Right ventricle myocardium superior (tissue), 1 donor: ENCODE measurements at places on chromosomes 5 and 9.

GRCh38 chr5:14528115-14528514, 53.5 kb upstream of the OTULINL start:
- no peak for DNase-seq

GRCh38 chr9:91086657-91087461, 274.9 kb downstream of the AUH start:
- DNase-seq, result no peak

GRCh38 chr5:54996466-54996865, 11.1 kb upstream of the ESM1 start:
- no peak for DNase-seq

GRCh38 chr5:125898851-125899405, 524.3 kb upstream of the GRAMD2B start:
- DNase-seq, result no peak

DNA sequence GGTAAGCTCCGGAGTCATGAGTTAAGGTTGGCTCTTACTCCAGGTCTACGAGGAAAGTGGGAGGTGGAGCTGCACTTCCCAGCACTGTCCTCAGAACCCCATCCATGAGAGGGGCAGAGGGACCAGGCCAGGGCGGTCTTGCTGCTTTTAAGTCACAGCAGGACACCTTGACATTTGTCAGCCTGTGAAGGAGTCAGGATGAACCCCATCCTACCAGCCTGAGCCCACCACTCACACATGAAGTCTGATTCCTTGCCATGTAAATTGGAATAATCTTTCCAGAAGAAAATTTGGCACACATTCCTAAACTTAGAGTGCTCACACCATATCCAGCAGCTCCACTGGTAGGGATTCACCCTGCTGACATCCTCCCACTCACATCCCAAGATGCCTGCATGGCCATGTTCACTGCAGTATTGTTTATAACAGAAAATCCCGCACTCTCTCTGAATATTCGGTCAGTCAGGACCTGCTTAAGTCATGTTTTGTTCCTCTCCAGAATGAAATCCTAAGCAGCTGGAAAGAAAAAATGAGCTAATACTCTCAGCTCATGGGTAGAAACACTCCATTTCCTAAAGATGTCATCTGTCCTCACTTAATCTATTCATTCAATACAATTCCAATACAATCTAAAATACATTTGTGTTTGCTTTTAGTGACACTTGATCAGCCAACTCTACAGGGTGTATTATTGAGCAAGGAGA, 79.3 kb upstream of the COL5A1 start:
- peak; percentile 27 for DNase-seq

DNA sequence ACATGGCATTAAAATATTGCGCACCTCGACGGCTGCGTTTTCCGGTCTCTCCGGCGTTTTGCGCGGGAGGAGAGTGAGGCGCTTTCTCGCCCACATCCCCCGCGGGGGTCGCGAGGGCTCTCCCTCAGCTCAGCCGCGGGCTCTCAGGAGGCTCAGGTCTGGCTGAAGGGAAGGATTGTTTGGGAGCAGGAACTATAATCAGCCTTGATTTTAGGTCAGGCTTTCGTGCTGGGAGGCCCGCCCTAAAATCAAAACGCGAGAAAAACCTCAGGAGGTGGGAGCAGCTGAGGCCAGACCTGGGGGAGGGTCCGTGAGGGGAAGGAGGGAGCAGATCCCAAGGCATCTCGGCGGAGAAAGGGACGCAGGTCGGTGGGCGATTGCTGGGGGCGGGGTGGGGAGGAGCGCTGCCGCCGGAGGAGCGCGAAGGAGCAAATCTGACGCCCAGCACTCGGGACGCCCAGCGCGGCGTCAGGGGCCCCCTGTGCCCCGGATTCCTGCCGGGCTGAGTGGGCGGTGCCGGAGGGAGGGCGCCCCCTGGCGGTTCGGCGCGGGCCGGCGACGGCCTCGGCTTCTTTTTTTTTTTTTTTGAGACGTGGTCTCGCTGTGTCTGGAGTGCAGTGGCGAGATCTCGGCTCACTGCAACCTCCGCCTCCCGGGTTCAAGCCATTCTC, 18.7 kb upstream of the RNF130 start:
- DNase-seq, result peak; percentile 86

- DNase-seq, result no peak
These were observed 505.5 kb upstream of the WWC1 start for GRCh38 chr5:167785901-167786300.

DNA sequence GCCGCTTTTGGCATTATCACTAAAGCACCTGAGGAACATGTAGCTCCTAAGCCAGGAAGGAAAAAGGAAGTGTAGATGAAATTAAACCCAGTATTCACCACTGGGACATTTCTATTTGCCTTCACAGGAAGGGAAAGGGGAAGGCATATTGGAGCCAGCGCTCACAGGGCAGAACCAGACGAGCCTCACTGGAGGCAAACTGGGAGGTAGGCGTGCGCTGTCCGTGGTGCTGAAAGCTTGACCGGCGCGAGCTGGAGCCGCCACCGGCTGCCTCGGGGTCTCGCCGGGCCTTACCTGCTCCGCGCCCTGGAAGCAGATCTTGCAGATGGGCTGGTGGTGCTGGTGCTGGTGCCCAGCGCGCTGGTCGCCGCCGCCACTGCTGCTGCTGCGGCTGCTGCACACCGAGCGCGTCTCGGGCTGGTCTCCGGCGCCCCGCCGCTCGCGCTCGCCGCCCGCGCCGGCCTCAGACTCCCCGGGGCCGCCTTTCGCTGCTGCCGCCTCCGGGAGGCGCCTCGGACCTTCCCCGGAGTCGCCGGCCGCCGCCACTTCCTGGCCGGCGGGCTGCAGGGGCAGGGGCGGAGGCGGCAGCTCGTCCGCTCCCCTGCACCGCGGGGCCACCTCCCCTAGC, 732 bp downstream of the MARCHF11 start:
- DNase-seq, result peak; percentile 85

GRCh38 chr5:148864113-148864841, 37.9 kb downstream of the ADRB2 start:
- DNase-seq, result peak; percentile 46

DNA sequence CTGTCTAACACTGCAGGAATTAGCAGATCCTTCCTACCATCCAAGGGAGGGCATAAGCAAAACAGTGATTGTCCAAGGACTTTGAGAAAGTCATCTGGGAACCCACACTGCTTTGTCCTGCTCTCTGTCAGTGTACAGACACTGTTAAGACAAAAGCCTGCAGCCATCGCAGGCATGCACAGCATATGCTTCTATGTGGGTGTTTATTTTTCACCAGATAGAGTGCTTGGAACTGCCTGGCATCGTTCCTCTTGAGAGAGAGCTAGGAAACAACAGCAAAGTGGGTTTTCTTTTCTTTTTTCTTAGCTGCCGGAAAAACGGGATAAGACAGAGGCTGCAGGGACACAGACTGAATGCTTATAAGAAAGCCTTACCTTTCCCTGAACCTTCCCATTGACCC, 212.3 kb downstream of the ICE1 start:
- DNase-seq, result no peak

GRCh38 chr9:15420796-15421195, 1.9 kb upstream of the SNAPC3 start:
- DNase-seq, result no peak

GRCh38 chr5:135461481-135462151, 9.5 kb upstream of the TIFAB start:
- DNase-seq, result no peak

GRCh38 chr9:107147134-107147533, 135.9 kb upstream of the RAD23B start:
- DNase-seq, result no peak

DNA sequence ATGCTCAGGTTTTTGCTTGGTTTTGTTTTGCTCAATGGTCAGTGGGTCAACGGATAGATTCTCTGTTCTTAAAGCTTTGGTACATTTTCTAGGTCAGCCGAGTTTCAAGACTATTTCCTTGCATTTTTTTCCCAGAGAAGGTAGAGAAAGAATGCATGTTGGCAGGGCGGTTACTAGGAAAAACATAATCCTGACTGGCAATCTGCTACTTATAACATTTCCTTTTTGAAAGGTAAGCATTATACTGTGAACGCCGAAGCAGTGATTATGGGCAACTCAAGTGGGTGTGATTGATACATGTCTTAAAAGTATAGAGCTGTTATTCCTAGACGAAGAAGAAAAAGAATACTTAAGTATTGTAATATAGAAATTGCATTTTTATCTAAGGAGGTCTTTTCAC, 273.2 kb downstream of the MAST4 start:
- no peak for DNase-seq

- peak; percentile 30 for DNase-seq
These were observed 53.1 kb downstream of the MRPL36 start for GRCh38 chr5:1746371-1747078.

- no peak for DNase-seq
These were observed 294.0 kb downstream of the MED10 start for GRCh38 chr5:6084376-6084775.

DNA sequence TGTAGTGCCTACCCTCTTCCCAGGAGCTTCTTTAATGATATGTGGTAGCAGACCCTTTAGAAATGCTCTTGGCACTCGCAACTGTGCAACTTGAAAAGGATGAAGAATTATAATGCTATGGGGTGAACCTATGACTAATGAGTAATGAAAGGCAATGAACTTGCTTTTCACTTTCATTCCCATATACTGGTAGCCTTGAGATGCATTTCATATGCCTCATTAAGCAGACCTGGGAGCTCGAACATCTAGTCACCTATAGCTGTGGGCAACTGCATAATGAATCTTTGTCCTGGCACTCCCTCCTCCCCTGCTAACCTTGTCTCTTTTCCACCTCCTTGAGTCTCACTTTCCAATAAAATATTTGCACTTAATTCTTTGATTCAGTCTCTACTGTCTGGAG, 605.9 kb upstream of the DAB2 start:
- DNase-seq, result no peak

GRCh38 chr5:150065886-150066285, 20.5 kb downstream of the CSF1R start:
- DNase-seq, result peak; percentile 56

DNA sequence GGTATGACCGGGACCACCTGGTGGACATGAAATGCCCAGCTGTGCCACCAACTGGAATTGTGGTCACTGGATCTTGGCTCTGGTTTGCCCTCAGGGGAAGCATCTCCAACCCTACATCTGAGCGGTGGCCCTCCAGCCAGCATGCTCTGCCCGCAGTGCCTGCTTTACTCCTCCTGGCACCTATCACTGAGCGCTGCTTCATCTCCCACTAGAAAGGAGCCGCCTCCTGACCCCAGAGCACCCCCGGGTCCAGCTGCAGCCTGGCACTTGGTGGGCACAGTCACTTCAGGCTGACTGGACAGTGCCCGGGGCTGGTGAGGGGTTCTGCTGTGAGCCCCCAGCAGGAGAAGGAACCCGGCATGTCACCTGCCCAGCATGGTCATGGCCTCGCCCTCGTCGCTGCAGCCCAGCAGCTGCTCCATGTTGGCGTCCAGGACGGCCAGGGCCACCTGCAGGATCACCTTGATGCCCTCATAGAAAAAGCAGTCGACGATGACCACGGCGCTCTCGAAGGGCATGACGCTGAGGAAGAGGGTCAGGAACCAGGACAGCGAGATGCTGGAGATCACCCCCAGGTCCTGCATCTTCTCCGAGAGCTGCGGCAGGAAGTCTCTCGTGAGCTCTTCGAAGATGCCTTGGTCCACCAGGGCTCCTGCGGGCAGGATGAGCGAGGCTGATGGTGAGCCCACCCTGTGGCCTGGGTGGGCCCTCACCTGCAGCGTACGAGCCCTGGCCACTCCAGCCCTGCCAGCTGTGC, 16.1 kb upstream of the MRNIP start:
- DNase-seq, result no peak

GRCh38 chr9:73845954-73846690, 651.0 kb upstream of the RORB start:
- no peak for DNase-seq

- no peak for DNase-seq
These were observed 32.0 kb downstream of the HAVCR1 start for GRCh38 chr5:157026789-157027424.

- peak; percentile 50 for DNase-seq
These were observed 1.2 kb downstream of the FNBP1 start for GRCh38 chr9:130041648-130042405.

GRCh38 chr9:76716085-76716672, 48.1 kb upstream of the PCA3 start:
- no peak for DNase-seq

DNA sequence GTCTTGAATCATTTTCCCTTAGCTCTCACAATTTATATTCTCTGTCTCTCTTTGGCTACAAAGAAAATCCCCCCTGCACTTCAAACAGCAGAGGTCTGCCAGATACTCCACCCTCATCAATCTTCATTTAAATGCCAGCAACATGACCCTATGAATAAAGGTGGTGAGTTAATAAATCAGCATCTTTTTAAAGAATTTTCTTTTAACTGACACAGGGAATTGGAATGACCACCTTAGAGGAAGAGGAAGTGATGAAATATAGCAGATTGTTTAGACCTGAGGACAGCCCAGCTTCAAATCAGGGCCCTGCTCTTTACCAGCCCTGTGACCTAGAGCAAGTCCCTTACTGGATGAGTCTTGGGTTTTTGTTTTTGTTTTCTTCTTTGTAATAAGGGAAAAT, 223.1 kb upstream of the PAPPA start:
- DNase-seq, result no peak

- no peak for DNase-seq
These were observed 1.6 kb upstream of the ASPN start for GRCh38 chr9:92483627-92484545.

GRCh38 chr9:137807721-137808703, 69.6 kb upstream of the CACNA1B start:
- DNase-seq, result no peak

DNA sequence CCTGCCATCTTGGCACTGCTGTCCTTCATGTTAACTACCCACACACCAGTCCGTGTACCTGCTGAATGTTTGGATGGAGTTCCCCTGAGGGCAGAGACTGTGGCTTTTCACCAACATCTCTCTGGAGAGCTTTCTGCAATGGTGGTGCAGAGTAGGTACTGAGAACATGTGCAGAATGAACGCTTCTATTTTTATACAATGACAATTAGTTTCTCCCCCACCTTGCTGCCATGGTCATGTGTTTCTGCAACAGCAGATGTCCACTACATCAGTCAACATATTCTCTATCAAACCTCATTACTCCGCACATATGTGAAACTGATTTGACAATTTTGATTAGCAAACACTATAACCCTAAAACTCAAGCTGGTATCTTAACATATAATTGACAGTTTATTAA, 14.5 kb downstream of the PTCH1 start:
- no peak for DNase-seq

GRCh38 chr9:1959371-1959770, 55.8 kb upstream of the SMARCA2 start:
- no peak for DNase-seq

GRCh38 chr9:32965999-32966722, 35.3 kb downstream of the APTX start:
- no peak for DNase-seq

- DNase-seq, result no peak
These were observed 61.8 kb upstream of the CPLX2 start for GRCh38 chr5:175809531-175810121.

DNA sequence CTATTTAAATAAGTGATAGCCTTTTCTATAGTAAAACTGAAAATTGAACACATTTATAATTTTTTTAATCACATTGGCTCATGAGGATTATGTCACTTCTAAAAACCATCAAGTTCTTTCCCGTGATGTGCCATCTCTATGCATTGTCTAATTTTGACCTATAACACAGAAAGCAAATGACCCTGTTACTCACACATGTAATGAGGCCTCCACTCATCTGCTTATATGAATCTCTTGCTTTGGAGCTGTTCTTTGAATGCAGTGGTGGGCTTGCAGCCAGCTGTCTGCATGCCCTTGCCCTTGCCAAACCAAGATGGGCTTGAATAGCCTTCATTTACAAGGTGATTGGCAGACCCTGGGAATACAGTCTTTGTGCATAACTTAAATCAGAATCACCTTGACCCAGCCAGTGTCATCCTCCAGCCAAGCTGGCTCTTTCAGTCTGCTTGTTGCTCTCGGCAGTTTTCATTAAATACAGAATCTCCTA, 163.2 kb downstream of the TRIO start:
- no peak for DNase-seq

GRCh38 chr5:64826541-64826940, 57.8 kb downstream of the CWC27 start:
- no peak for DNase-seq
